Epithelial cell of alveolus of lung (primary cell): ENCODE measurements at places on chromosomes 12 and 14. TPM values are rescaled to one million over a fixed set of nuclear protein-coding genes. Genes with fewer than 3 reads are reported as not detected.

PCED1B gene
- total RNA-seq, result 1.9 and 4.3 TPM in 2 replicates

SERPINA9 gene
- not detected in 2 replicates for total RNA-seq

PRH2 gene
- 0.13 and 0.48 TPM in 2 replicates for total RNA-seq

RNASE2 gene
- not detected in 2 replicates for total RNA-seq

OR4E2 gene
- total RNA-seq, result not detected in 2 replicates

HHIPL1 gene
- 2.6 and 3.4 TPM in 2 replicates for total RNA-seq

RIN3 gene
- total RNA-seq, result 7.0 and 9.1 TPM in 2 replicates

SLC25A47 gene
- total RNA-seq, result 0.48 TPM in 1 of 2 replicates, not detected in the other

NID2 gene
- 104 and 178 TPM in 2 replicates for total RNA-seq

FGF23 gene
- not detected in 2 replicates for total RNA-seq

ADSS1 gene
- total RNA-seq, result 2.6 and 24.9 TPM in 2 replicates

NDRG2 gene
- total RNA-seq, result 2.7 and 12.0 TPM in 2 replicates

NTF3 gene
- total RNA-seq, result 0.08 and 0.13 TPM in 2 replicates

HOXC11 gene
- not detected in 2 replicates for total RNA-seq

PLCZ1 gene
- total RNA-seq, result not detected in 2 replicates

ALDH1L2 gene
- 35.3 and 39.6 TPM in 2 replicates for total RNA-seq

PYGL gene
- total RNA-seq, result 32.3 and 52.2 TPM in 2 replicates

CLEC12A gene
- total RNA-seq, result not detected in 2 replicates

PRPH gene
- not detected in 2 replicates for total RNA-seq

REP15 gene
- 1.8 TPM in 1 of 2 replicates, not detected in the other for total RNA-seq

ADGRD1 gene
- 0.40 and 0.78 TPM in 2 replicates for total RNA-seq

DHH gene
- under 0.01 TPM in 1 of 2 replicates, not detected in the other for total RNA-seq

RPS6KL1 gene
- total RNA-seq, result 2.1 TPM in 1 of 2 replicates, not detected in the other
